ENCODE measurements at places on chromosomes 7 and 10.
A peak's percentile ranks its signal among the peaks of the same experiment; 100 is the strongest.

GRCh38 chr10:132132421-132132841 is 54.3 kb upstream of the DPYSL4 start:
- DNase-seq, result no peak

DNA sequence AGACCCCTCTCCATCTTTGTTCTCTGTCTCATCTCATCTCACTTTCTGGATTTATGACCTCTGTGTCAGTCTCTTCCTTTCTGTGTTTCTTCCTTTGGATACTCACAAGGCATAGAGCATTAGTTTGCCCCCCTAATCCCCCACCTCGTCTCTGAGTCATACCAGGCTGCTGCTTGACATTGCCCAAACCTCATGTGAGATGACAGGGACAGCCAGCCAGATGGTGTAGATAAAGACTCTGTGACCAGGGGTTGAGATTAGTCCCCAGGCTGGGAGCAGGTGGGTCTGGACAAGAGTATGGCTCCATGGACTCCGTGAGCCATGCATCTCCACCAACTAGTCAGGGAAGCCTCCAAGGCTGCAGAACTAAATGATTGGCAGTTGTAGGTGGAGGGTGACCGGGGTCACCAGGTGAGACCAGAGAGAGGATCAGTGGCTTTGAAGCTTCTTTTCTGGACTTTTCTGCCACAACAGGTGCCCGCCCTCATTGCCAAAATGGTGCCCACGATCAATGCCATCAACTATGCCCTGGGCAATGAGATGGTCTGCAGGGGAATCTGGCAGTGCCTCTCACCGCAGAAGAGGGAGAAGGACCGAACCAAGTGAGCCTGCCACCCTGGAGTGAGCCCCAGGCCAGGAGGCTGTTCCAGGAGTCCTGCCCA is 13.3 kb downstream of the RGR start:
- DNase-seq, result no peak

GRCh38 chr10:58756130-58756719 is 243.6 kb downstream of the BICC1 start:
- no peak for DNase-seq

GRCh38 chr10:114073395-114074186 is 29.9 kb downstream of the ADRB1 start:
- DNase-seq, result no peak

GRCh38 chr10:62760401-62760800 is 44.1 kb upstream of the ADO start:
- DNase-seq, result no peak

DNA sequence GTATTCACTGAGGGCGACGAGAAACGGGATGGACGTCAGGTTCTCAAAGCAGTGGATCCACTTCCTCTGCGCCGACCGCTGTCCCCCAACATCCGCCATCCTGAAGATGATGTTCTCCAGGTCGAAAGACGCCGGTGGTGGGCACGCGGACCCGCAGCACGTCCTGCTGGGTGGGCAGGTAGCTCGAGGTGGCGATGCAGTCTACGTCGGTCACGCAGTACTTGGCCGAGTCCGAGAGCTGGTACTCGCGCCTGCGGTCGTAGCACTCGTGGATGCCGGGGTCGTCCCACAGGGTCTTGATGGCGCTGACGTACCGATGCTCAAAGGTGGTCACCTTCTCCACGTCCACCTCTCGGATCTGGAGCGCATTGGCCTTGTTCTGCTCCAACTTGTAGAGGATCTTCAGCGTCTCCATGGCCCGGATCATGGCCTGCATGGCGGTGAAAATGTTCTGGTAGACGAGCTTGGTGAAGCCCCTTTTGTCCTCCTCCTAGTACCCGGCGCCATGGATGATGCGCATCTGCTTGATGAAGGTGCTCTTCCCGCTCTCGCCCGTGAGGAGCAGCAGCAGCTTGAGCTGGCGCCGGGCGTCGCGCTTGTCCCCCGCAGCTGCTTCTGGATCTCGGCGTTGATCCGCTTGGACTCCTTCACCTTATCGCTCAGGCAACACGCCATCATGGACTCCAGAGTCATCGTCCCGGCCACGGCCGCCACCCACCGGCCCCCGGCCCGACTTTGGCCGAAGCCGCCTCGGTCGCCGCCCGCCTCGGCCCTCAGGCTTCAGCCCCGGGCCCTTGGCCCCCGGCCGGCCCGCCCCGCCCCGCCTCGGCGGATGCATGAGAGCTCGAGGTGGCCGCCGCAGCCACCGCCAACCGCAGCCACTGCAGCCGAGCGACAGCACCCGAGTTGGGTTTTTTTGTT is 122.9 kb upstream of the KCTD7 start:
- DNase-seq, result peak; percentile 15

DNA sequence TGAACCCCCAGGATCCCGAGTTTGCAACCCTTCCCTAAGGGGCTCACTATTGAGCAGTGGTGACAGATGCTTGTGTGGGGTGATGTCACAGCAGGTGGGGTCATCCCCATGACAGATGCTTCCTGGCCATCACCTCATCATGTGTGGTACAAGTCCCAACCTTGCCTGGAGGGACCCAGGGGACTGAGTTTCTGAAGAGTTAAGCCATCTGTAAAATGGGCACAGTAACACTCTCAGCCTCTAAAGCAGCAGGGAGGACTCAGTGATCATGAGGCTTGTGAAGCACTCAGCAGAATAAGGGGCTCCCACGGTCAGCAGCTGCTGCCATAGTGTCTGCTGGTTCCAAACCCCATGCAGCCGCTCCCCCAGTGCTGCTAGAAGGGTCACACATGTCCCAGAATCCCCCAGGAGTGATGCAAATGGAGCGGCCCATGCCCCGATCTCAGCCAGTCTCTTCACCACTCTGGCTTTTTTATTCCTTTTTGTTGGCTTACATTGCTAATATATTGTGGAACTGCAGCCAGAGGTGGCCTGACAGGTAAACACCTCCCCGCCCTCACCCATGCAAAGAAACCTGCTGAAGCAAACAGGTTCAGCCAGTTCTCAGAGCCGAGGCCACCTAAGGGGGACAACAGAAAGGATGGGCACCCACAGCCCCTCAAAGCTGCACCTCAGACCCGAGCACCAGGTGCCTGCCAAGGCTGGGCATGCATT is 102.1 kb upstream of the PDGFA start:
- no peak for DNase-seq

DNA sequence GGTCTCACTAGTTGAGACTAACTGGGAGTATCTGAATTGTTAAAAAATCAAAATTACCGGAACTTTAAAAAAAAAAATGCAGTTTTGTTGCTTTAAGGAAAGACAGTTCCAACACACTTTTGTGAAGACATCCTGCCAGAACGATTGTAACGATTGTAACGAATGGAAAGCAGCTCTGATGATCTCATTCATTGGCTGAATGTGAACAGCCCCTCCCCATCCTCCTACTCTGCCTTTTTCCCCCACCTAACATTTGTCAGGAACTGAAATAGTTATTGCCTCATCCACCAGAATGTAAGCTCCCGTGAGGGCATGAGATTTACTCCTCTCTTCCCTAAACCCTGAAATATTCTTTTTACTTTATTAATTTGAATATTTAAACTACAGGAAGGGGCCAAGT is 23.1 kb upstream of the ZC3HAV1L start:
- DNase-seq, result no peak

DNA sequence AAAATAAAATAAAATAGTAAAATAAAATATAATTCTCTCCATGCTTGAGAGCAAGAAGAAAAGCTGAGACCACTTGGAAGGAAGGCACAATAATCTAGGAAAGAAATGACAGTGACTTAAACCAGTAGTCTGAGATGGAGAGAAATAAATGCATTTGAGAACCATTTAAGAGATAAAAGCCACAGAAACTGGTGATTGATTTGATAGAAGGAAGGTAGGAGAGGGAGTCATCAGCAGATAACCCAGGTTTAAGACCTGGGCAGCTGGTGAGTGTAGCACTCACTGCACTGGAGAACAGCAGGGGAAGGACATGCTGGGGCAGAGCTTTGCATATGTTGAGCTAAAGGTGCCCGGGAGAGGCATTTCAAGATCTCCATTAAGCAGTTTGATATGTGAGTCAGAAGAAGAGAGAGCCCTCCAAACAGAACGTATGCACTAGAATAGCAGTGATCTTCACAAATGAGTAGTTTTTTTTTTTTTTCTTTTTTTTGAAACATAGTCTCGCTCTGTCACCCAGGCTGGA is 268.0 kb downstream of the DYNC1I1 start:
- DNase-seq, result no peak

DNA sequence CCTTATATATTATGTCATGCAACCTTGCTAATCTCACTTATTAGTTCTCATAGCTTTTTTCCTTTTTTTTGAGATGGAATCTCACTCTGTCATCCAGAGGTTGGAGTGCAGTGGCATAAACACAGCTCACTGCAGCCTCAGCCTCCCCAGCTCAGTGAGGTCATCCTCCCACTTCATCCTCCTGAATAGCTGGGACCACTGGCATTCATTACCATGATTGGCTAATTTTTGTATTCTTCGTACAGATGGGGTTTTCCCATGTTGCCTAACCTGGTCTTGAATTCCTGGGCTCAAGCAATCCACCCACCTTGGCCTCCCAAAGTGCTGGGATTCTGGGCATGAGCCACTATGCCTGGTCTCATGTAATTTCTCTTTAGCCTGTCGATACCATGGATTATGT is 89.1 kb upstream of the TRIM24 start:
- no peak for DNase-seq

DNA sequence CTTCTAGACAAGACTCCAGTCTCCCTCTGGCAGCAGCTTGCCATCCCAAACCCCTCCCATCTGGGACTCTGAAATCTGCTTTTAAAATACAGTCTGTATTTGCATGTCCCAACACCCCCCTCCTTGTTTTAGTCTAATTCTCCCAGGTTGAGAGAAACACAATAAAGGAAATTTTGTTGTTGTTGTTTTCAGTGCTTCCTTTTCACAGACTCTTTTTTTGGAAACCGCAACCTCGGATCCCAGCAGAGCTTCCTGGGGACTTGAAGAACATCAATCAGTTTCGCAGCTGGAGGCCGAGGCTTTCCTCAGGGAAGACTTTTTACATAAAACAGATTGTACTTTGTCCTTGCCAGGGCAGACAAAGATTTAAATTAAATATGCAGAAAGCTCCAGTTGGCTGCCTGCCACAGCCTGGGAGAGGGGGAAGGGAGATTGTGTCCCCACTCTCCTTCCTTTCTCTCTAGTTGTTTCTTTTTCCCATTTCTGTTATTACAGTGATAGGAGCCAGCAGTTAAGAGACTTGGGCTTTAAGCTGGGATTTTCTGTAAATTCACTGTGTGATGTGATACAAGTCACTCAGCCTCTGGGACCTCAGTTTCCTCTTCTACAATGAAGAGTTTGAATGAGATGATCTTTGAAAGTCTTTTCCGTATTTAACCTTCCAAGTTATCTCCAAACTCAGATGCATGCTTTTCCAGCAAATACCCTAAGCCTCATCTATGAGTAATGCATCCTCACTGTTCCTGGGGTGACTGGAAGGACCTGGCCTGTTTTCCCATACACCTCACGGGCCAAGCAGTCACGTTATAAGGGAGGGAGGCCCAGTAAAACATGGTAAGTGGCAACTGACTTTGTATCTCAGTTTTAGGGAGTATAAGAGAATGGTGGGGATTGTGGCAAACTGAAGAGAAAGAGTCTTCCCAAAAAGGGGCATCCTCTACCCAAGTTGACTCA is 192.3 kb downstream of the REEP3 start:
- DNase-seq, result no peak

DNA sequence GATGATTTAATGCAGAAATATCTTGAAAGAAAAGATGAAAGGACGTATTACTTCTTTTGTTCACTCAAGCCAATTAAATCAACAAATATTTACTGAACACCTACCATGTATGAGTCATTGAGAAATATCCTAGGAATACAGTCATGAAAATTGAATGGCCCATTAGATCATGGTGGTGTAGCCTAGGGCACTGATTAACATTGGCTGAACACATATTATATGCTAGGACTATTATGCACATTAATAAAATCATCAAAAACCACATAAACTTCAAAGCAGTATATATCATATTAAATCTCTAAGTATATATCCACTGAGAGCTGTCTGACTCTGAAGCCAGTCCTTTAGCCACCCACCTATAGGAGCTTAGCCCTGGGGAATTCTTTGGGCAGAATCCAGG is 41.8 kb downstream of the FAM204A start:
- DNase-seq, result no peak

DNA sequence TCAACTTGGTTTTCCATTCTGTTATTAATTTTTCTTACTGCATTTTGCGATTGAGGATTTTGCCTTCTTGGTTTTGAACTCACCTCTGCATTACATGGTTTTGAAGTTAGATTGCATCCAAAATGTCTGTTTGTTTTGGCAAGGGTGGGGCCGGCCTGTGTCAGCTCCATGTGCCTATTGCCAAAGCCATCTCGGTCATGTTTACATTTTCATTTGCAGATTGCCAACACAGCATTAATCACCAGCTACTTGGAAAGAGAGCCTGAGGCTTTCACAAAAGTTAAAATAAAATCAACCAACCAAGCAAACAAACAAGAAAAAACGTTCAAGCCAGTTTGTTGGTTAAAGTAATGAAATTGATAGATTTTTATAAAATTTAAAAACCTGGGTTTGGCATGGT is 695.8 kb downstream of the TYW1 start:
- no peak for DNase-seq

DNA sequence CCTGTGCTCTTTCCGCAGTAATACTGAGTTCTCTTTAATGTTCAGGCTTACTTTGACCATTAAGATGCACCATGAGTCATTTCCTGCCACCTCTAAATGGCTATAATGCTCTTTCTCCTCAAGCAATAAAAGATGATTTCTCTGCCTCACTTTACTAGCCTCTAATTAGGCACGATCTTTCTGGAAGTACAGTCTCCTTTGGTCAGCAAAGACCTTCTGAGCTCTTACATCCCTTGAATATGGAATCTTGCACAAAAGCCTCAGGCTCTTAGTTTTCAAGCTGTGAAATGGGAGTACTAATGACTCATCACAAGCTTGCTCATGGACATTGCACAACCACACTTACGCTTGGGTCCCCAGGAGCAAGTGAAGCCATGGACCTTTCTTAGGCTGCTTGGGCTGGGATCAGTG is 85.9 kb downstream of the FRMD4A start:
- DNase-seq, result no peak
